ENCODE measurements at places on chromosomes 4 and X. TPM values are rescaled to one million over a fixed set of nuclear protein-coding genes. Genes with fewer than 3 reads are reported as not detected.

MAP9 gene
- 3.0 TPM for total RNA-seq

POU4F2 gene
- total RNA-seq, result not detected

GLUD2 gene
- total RNA-seq, result 0.12 TPM

NMU gene
- total RNA-seq, result not detected

ABRAXAS1 gene
- total RNA-seq, result 7.5 TPM

PCDH7 gene
- total RNA-seq, result not detected

F8A2 gene
- total RNA-seq, result not detected

GIMD1 gene
- not detected for total RNA-seq

Data from T-helper 1 cell treated with Interleukin-12 subunit alpha and Interleukin-12 subunit beta and Interleukin-4 antibody, amounts not matched to agents 30 ng/mL and 1 ng/mL, for 36 hours (primary cell).